Astrocyte (in vitro differentiated cells and primary cell): ENCODE measurements at places on chromosomes 2 and 18.
A peak's percentile ranks its signal among the peaks of the same experiment; 100 is the strongest.

GRCh38 chr2:240300840-240301239 lies 134.6 kb upstream of the GPC1 start:
- DNase-seq = no peak

- peak; percentile 37 for DNase-seq
Observed at GRCh38 chr2:50529600-50530218, 502.2 kb downstream of the NRXN1 start.

DNA sequence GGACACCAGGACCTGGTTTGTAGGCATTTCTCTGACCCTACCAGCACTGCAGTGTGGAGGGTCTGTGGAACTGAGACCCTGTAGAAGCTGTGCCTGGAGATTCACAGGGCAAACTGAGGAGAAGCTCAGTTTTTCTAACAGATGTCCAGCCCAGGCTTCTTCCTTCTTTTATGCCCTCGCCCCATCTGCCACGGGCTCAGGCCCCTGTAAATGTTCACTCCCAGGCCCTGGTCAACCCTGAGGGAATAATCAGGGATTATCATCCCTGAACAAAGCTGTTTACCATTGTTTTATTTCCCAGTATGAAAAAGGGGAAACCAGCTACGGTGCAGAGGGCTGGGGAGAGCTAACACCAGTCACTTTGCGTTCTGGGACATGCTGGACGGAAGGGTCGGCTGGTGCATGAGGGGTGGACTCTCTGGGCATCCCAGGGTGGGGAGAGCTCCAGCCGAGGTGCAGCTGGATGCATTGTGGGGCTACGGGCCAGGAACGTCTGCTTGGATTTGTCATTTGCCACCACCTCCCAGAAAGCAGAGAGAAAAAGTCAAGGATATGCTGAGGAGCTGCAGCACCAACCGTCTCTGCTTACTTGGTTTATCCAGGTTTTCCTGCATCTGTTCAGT lies 183.8 kb downstream of the TFCP2L1 start:
- DNase-seq = no peak

GRCh38 chr2:67437114-67437513 lies 40.0 kb downstream of the ETAA1 start:
- DNase-seq = peak; percentile 26

DNA sequence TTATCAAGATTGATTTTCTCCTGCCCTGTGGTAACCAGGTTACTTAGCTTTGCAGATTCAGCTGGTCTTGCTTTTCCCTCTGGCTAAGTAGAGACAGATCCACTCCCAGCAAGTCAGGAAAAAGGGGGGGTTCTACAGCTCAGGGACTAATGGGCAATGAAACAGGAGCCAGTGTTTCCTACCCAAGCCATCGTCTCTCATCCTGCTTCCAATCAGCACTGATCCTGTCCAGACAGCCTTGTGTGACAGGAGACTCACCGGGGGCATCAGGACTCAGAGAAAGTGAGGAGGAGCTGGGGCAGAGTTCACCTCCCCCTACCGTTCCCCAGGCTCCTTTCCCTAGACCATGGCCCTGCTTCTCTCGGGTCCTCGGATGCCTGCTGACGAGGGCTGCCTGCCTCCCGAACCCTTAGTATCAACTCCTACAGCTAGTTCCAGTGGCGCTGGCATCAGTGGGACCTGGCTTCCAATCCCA lies 307.6 kb downstream of the ALK start:
- no peak for DNase-seq

DNA sequence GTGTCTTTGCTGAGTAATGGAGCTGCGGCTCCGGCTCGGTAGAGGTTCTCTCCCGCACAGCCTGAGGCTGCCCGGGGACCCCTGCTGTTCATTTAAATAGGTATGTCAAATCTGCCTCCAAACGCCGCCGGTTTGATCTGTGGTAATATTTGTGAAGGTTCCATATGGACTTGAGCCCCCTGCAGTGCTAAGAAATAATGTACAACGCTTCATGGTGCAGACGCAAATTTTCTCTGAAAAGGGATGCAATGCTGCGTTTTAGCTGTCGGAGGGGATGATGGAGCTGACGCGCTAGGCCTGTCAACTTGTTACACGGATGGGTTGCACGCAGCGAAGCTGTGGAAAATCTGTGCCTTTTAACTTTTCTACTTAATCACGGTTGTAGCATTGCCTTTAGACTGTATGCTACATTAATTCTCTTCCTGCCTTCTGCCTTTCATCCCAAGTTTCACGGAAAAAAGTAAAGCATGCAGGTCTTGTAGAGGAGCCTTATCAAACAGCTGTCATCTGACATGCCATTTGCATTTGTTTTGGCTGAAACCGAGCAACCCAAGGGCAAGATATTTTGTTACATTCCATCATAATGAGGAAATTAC lies 43.2 kb downstream of the MRPS9 start:
- peak; percentile 64 for DNase-seq

GRCh38 chr2:43221763-43222474 lies 4.5 kb downstream of the ZFP36L2 start:
- peak; percentile 97 for DNase-seq

DNA sequence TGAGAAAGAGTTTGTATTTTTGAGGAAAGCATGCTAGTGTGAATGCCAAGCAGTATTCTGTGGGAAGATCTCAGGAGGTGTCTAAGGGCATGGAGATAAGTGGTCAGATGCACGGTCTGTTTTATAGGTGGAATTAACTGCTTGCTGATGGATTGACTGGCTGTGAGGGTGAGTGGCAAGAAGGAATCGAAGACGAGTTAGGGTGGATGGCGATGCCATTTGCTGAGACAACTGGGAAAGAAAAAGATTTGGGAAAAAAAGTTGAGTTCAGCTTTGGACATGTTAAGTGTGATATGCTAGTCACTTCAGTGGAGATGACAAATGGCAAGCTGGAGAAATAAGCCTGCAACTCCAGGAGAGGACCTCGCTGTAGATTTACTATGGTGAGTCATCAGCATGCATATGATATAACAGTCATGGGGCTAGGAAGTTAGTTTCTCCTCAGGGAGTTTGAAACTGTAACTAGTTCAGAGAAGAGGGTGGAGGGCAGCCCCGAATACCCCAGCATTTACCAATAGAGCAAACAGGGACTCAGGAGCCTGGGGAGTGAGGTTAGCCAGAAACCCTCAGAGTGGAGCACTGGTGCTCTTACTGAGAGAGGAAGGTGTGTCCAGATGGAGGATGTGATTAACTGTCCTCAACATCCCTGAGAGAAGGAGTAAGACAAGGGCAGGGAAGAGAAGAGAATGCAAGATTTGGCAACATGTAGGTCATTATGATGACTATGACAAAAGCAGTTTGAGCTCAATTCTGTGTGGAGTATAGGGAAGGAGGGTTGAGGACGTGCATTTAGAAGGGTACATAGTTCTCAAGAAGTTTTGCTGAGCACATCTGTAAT lies 2.0 kb upstream of the HK2 start:
- DNase-seq = no peak

DNA sequence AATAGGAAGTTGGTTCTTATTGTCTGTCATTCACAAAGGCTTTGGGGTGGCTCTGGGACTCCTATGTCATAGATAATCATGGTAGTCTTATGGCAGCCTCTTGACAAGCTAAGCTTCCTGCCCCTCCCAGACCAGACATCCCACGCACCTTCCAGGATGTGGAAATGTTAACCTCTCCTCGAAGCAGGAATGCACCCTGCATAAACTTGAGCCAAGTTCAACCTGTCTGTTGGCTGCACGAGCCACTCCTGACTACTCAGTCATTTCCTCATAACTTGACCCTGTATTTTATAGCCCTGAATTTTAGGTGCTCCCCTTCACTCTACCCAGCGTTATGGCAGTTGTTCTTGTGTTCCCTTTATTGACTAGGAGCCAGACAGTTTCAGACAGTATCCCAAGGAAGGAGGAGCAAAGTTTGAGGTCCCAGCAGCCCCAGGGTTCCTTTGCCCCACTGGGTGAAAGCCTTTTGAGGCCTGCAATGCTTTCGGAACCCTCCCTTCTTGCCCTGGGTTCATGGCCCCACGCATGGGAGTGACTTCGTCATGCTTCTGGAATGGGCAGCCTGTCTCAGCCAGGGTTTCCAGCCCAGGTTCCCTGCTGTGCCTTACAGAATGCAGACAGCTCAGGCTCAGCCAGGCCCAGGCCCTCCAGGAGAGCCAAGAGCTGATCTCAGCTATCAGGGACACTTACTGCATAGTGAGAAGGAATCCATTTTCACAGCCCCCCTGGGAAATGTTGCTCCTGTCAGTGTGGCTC lies 15.6 kb upstream of the INO80C start:
- DNase-seq = peak; percentile 81

DNA sequence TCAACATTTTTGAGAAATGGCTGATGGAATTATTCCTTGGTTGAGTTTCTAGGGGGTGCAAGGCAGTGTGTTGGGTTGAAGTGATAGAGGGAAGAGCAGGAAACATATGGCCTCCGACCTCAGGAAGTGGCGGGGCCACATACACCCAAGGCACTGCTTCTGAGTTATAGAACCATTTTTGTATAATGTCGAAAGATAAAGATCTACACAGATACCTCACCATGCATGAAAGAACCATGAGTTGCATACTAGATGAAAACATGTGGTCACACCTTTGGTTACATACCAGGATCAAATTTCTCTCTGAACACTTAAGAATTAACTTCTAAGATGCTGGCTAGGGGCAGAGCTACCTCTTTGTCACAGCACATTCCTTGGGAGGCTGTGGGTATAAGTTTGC lies 23.2 kb downstream of the LAMA3 start:
- peak; percentile 22 for DNase-seq

DNA sequence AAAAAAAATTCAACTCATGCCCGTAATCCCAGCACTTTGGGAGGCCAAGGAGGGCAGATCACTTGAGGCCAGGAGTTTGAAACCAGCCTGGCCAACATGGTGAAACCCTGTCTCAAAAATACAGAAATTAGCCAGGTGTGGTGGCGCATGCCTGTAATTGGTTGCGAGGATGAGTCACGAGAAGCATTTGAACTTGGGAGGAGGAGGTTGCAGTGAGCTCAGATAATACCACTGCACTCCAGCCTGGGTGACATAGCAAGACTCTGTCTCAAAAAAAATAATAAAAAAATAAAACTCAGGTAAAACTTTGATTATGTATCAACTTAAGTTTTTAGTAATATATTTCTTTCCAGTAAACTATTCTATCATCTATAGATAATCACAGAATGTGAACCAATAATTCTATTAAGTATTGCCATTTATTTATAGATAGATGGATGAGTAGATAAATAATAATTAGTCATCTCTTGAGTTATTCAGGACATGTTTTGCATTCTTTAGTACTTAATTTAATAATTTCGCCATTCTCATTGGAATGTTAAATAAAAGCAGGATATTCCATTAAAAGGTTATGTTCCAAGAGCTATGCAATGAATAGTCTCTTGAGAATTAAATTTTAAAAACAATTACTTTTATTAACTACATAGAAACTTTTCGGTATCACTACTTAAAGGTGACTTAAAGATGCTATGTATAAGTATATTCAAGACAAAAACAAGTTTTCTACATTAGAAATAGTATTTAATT lies 48.7 kb downstream of the WDPCP start:
- no peak for DNase-seq

- DNase-seq = no peak
Observed at GRCh38 chr2:61233581-61233980, 71.6 kb downstream of the C2orf74 start.

- peak; percentile 87 for DNase-seq
Observed at GRCh38 chr2:25043241-25043867, 1.5 kb downstream of the EFR3B start.

DNA sequence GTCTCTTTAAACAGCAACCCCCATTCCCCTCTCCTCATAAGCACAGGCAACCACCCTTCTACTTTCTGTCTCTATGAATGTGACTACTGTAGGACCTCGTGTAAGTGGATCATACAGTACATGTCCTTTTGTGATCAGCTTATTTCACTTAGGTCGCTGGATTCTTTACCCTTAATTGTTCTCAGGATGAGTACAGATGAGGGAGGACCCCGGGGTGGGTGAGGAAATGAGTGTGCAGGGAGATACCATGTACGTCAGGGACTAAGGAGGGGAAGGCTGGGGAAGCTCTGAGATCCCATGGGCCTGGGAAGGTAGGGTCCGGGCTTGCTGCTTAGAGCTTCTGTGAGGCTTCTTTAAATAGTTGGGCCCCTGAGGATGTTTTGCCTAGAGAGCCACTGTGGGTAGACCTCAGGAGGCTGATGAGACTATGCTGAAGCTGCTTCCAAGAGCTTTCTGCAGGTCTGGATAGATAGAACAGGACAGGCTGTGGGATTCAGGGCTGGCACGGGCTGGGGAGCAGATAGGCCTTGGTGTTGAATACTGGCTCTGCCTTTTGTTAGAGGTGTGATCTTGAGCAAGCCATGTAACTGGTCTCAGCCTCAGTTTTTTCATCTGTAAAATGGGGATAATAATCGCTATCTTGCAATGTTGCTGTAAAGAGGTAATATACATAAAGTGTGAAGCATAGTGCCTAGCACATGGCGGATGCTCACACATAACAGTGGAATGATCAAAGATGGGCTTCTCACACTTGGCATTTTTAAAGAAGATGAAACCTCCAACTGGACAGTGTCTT lies 155.3 kb downstream of the PRKCE start:
- DNase-seq = no peak

DNA sequence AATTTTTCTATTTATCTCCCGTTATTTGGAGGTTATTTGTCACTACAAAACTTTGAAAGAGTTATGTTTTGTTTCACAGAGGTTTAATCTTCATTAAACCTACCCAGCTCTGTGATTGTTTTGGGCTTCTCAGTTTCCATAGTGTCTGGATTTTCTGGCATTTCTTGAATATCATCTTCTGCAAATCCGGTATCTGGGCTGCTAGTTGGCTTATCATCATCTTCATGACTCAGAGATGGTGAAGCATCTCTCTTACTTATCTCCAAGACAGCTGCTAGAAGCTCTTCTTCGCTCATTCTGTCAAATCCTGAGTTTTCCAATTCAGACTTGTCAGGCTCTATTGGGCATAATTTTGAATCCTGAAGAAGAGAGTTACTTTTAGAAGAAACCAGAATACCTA lies 55.6 kb downstream of the VIL1 start:
- DNase-seq = no peak

DNA sequence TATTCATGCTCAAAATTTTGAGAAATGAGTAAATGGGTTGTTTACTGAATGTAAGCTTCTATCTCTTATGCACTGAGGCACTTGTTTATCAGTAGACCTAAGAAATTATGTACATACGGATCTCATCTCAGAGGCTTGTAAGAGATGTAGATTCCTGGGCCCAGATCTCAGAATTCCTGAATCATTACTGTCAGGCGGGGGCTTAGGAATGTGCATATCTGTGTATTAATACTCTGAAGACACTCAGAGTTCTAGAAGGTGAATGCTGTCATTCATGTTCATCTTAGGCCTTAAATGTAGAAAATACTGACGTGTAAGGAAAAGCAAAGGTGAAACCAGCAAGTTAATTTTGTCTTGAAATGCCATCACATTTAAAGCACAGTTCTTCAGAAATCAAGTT lies 169.6 kb downstream of the FMNL2 start:
- DNase-seq = peak; percentile 74
